ENCODE measurements at places on chromosomes 5 and 9. TPM values are rescaled to one million over a fixed set of nuclear protein-coding genes. Genes with fewer than 3 reads are reported as not detected.

GRCh38 chr9:2859776-2860379 lies 16.0 kb upstream of the PUM3 start:
- DNase-seq: peak; percentile 63

ZBTB34 gene
- 4.3 TPM for total RNA-seq

- DNase-seq: no peak
Observed at GRCh38 chr5:151414536-151414935, 32.9 kb upstream of the SLC36A1 start.

- DNase-seq: peak; percentile 73
Observed at GRCh38 chr5:58019614-58020013, 440.3 kb downstream of the PLK2 start.

C1QTNF2 gene
- total RNA-seq: 2.5 TPM

DNA sequence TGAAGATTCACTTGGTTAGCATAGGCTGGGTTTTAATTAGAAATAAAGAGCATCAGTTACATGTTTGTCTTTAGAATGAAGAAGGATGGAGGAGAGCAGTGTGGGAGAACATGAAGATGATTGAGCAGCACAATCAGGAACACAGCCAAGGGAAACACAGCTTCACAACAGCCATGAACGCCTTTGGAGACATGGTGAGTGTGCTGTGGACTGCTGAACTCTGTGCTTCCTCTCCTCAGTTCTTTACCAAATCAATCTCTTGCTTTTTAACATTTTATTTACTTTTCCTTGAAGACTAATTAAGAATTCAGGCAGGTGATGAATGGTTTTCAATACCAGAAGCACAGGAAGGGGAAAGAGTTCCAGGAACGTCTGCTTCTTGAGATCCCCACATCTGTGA lies 38.2 kb upstream of the SPATA31E1 start:
- no peak for DNase-seq

Data from M059J (cell line).